ENCODE measurements at places on chromosomes 13 and 19. TPM values are rescaled to one million over a fixed set of nuclear protein-coding genes. Genes with fewer than 3 reads are reported as not detected.

The GRK1 gene
- polyA plus RNA-seq = 0.12 TPM

The HCST gene
- polyA plus RNA-seq = 11.6 TPM

The FFAR2 gene
- polyA plus RNA-seq = 0.12 TPM

DNA sequence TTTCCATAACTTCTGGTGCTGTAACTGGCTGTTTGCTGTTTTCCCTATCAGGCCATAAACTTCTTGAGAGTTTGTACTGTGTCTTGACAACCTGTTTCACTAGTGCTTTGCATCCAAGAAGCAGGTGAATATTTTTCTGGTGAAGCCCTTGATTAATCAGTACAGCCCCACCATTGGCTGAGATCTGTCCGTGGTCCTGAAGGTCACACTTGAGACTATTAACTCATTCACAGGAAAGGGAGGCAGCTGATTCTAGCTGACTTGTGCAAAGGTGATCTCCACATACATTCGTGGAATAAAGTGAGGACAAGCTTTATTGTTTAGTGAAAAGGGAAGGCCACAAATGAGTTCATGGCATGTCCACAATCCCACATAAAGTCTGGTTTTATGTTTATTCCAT lies 61.4 kb upstream of the ZNF835 start:
- no peak for DNase-seq

DNA sequence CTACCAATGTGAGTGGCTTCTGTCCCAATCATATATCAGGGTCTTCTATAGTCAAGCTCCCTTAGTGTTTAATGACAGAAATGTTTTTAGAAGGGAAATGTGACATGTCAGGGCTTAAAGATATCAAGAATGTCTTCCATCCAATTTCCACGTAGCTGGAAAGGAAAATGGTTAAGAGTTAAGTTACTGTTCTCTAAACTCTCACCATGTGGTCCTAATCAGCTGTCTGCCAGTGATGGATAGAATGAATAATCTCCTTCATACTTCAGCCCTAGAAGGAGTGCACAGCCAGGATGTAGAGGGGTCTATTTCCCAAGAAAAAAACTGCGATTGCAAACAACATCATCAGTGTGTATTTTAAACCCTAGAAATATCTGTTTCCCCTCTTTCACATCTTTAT lies 36.3 kb downstream of the FLT1 start:
- no peak for DNase-seq

DNA sequence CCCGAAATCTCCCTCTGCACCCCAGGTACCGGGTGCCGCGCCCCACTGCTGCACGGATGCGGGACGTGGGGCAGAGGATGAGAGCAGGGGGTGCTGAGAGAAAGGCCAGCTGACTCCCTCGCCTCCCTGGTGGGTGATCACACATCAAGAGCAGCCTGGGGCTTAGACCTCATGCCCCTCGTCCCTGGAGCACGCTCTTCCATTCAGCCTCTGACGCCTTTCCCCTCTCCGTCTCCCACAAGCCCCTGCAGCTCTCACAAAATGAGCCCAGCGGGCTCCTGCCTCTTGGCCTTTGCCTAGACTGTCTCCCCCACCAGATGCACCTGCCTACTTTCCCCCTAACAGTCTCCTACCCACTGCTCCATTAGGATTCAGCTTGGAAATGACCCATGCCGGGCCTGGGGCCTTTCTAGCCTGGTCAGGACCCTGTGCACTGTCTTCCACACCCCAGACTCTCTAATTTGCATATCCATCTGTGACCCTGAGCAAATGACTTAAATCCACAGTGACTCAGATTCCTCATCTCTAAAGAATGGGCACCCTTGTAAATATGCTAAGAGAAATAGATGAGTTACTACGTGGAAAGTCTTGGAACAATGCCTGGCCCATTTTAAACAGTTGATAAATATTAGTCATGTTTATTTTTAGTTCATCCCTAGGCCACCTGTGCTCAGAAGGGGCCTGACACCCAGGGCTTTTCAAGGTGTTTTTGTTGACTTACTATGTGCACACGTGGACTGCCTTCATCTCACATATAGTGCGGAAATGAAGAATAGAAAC lies 582 bp upstream of the PTPRH start:
- peak; percentile 83 for DNase-seq

GRCh38 chr13:99465454-99465853 lies 35.8 kb upstream of the TM9SF2 start:
- no peak for DNase-seq

DNA sequence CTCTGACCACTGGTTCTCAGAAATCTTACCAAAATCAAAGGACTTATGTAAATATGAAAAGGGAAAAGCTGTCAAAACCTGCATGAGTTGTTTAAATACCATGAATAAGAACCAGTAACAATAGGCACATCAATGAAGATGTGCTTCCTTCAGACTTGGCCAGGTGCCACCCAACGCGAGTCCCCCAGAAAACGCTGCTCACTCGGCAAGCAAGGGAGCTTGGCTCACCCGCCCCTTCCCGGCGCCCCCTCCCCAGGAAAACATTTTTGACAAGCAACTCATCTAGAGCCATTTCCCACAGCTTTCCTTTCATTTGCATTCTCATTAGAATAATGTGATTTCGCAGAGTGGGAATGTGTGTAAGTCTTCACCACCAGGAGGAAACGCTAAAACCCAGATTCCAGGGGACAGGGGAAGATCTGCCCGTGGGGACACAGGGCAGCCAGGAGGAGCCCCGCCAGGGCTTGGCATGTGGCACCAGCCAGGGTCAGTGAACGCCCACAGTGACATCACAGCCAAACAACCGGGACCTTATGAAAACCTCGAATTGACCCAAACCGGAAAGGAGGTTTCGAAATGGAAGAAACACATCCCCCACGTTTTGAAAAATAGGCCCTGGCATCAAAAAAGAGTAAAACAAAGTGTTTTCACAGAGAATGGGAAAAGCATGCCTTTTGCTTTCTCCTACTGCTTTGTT lies 366.2 kb upstream of the TSHZ3 start:
- peak; percentile 14 for DNase-seq

DNA sequence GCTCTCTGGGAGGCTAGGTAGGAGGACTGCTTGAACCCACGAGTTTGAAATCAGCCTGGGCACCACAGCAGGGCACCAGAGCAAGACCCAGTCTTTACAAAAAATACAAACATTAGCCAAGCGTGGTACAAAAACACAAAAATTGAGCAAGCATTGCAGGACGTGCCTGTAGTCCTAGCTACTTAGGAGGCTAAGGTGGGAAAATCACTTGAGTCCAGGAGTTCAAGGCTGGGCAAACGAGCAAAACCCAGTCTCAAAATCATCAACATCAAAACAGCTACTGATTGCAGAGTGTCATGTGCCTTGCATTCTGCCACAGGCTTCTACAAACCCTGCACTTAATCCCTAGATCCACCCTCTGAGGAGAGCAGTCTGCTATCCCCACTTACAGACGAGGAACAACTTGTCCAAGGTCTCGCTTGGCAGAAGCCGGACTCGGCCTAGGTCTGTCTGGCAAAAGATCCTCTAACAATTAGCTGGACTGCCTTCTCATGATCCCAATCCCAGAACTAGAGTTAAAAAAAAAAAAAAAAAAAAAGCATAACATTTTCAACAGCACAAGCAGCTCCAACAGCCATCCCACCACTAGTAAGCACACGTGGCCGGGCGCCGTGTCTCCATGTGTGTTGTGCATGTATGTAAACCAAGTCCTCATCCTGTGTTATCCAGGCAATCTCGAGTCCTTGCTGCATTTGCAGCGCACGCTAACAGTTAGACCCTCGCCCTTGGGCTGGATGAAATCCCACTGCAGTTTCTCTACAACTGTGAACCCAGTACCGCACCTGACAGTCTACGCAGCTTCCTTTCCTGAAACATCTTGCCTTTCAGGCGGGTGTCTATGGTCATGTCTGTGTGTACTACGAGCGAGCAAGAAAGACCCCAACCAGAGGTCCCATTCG lies 2.0 kb downstream of the PPP6R1 start:
- no peak for DNase-seq

- DNase-seq = no peak
Measured at GRCh38 chr13:48132961-48133360, 38.1 kb upstream of the MED4 start.

DNA sequence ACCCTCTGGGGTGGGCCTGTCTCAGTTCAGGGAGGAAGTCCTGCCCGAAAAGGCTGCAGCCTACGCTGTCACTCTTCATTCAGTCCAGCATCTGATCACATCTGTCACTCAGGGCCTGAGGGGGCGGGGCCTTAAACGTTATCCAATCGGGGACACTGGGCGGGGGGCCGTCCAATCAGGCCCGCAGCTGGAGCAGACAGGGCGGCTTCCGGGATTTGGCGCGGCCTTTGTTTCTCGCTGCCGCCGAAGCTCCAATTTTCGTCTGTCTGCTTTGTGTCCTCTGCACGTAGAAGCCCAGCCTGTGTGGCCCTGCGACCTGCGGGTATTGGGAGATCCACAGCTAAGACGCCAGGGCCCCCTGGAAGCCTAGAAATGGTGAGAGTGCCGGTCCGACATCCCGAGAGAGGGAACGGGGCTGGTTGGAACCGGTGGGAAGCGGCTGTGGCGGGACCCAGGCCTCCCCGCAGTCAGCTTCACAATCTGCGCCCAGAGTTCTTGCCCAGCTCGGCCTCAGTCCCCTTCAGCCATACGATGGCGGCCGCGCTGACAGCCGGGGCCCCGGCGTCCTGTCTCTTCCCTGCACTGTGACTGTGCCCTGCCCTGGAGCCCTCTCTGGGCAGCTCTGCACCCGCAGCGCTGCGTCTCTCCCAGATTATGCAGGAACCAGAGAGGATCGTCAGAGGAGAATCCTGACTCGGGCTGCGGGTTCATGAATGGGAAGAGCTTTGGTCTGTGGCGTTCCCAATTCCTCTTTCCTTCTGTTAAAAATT lies at the start of gene ZNF730:
TSS of gene ZNF730 (plus strand) at position 224 of the 770 bp plus-strand sequence. CDS start at position 373, 149 bp downstream.
- DNase-seq = peak; percentile 88

Data from muscle of back (tissue), 13 donors.